Stimulated activated CD4-positive, alpha-beta T cell treated with anti-CD3 and anti-CD28 coated beads, TNF-alpha, amount 100 ng/mL, for 48 hours (primary cell): ENCODE measurements at places on chromosomes 11 and 22.

- DNase-seq = no peak
These were observed 12.3 kb downstream of the RELT start for GRCh38 chr11:73388265-73389133.

DNA sequence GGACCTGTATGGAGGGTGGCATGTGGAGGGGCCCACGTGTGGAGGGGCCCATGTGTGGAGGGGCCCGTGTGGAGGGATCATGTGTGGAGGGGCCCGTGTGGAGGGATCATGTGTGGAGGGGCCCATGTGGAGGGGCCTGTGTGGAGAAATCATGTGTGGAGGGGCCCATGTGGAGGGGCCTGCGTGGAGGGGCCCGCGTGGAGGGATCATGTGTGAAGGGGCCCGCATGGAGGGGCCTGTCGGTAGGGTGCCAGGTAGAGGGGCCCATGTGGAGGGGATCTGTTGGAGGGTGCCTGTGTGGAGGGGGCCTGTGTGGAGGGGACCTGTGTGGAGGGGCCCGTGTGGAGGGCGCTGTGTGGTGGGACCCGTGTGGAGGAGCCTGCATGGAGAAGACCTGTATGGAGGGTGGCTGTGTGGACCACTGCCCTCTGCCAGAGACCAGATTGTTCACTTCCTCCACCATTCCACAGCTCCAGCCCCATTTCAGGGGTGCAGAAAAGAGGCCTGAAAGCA lies 47.0 kb downstream of the IGLL5 start:
- no peak for DNase-seq

DNA sequence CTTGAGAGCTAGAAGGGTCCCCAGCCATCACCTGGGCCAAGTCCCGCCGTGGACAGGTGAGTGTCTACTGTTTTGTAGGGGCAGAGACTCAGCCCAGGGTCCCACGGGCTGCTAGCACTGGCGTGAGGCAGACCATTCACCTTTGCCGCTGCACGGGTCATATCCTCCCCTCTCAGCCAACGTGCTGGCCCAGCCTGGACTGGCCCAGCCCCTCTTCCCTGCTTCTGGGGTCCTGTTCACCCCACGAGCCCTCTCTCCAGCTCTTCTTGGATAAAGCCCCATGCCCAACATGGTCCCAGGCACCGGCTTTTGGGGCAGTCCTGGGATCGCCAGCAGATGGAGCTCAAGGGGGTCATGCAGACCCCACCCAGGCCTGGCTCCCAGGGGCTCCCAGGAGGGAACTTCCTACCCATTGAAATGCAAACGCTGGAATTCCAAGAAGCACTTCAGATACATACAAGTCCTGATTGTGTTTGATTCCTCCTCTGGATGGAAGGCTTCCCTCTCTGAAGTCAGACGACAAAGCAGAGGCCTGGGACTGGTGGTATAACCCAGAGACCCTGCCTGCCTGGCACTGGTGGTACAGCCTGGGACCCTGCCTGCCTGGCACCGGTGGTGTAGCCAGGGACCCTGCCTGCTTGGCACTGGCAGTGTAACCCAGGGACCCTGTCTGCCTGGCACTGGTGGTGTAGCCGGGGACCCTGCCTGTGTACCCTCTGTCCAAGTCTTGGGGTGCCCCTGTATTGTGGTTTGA lies 8.9 kb upstream of the SEPTIN5 start:
- DNase-seq = no peak

GRCh38 chr11:44580701-44581100 lies 15.2 kb downstream of the CD82 start:
- no peak for DNase-seq

DNA sequence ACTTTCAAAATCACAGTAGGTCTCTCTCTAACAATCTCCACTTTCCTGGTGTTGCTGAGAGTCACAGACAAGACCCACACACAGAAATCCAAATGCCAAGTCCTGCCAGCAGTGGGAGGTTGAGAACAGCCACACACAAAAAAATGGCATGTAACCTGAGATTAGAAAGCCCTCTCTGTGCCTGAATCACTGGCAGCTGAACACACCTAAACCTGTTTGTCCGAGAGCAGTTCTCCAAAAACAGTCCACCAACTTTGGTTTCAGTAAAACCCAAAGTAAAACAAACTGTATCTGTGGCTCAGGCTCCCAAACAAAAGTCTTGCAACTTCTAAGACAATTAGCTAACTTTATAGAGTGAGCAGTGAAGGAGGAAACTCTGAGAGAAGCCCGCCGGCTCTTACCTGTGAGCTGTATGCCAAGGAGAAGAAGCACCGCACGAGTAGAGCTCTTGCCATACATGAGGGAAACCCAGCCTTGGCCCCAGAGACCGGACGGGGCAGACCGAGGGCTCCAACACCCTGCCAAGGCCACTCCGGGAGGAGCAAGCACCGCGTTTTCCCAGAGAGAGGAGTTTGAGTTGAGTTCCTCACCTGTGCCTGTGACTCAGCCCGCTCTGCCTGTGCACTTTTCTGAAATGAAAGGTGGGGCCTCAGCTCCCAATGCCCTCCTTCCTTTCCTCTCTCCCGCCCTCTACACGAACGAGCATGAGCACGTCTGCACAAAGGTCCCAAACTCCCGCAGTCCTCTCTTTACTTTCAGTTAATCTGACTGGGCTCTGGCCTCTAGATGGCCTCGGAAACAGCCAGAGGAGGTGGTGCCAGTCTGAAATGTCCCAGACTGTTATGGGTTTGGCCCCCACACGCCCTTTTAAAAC lies at the start of gene MPZL2:
Gene MPZL2 (minus strand): TSS at position 603 of the 874 bp plus-strand sequence. CDS start 144 bp downstream, at position 459.
- DNase-seq = no peak
